ENCODE measurements at places on chromosomes 2 and 18.
A peak's percentile ranks its signal among the peaks of the same experiment; 100 is the strongest.

DNA sequence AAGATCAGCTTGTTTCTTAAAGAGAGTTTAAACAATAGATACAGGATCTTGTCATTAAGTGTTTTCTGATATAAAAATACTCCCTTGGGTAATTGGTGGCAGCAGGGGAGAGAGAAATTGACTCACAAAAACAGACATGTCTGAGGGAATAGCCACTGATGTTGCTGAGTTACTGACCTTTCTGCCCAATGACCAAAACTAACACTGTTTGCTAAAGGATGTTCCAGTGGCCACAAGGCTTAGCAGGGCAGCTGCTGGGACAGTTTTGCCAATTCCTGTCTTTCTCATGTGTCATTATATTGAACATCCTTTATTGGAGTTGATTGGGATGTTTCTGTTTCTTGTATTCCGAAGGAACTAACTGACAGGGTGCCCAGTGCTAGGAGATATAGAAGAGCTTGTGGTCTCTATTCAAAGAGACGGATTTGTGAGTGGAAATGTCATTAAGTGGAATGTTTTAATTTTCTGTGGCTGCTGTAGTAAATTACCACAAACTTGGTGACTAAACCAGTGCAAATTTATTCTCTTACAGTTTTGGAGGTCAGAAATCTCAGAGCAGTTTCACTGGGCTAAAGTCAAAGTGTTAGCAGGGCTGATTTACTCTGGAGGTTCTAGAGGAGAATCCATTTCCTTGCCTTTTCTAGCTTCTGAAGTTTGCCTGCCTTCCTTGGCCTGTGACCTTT lies 124.8 kb upstream of the RMDN2 start:
- DNase-seq = no peak

DNA sequence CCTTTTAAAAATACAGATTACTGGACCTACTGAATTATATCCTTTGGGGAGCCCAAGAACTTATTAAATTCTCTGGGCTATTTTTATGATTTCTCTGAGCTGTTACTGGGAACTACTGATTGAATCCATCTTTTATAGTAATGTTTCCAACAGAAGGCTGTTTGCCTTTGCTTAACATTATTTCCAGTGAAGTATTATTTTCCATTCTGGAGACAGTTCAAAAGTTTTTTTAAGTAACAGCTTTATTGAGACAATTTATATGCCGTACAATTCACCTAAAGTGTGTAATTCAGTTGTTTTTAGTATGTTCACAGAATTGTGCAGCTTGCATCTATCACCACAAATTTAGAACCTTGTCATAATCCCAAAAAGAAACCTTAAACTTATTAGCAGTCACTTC lies 100.6 kb downstream of the BABAM2 start:
- no peak for DNase-seq

DNA sequence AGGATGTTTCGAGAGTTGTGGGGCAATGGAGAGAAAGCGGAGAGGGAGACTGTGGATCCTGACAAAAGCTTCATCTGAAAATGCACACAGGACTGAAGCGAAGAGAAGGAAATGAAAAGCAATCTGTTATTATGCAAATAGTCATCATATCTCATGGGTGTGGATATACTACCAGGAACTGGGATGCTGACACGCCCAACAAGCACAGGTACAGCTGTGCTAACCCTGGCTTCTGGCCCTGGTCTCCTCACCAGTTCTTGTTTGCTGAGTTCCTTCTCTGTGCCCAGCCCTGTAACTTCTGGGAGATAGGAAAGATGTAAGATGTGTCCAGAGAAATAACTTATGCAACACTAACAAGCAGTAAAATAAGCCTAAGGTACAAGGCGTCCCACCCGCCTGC lies 358.8 kb downstream of the CMPK2 start:
- no peak for DNase-seq

GRCh38 chr2:236117401-236117800 lies 50.8 kb downstream of the GBX2 start:
- DNase-seq = no peak

DNA sequence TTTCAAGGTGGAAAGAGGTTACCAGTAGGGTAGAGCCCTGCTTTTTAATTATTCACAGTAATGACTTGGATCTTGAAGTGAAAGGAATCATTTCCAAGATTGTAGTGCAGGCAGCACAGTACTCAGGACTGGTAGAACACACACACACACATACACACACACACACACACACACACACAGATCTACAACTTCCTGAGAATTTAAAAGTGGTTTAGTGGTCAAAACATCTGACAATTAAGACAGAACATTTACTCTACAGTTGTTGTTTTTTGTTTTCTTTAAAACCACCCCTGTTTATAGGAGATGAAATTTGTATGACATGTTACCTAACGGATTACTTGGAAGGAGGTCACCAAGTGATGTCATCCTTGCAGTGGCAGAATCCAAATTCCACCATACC lies 146.7 kb upstream of the VRK2 start:
- DNase-seq = no peak

- peak; percentile 30 for DNase-seq
Observed at GRCh38 chr2:46776687-46777327, 138.8 kb downstream of the MCFD2 start.

GRCh38 chr18:63207835-63208234 lies 111.7 kb downstream of the BCL2 start:
- no peak for DNase-seq

GRCh38 chr2:136384531-136385303 lies 266.8 kb upstream of the CXCR4 start:
- DNase-seq = no peak

DNA sequence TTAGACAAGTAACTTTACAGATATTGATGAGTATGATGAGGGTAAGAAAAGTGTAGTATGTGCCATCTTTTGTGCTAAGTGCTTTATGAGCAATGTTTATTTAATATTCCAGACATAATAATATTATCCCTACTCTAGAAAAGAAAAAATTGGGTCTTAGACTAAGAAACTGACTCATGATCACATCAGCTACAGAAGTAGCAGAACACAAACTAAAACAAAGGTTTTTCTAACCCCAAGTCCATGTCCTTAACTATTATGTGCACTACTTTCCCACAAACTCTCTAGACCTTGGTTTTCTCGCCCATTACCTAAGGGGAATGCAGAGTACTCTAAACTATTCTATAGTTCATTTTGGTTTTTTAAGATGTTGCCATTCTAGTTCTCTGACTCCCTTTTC lies 64.5 kb downstream of the BAZ2B start:
- DNase-seq = no peak

DNA sequence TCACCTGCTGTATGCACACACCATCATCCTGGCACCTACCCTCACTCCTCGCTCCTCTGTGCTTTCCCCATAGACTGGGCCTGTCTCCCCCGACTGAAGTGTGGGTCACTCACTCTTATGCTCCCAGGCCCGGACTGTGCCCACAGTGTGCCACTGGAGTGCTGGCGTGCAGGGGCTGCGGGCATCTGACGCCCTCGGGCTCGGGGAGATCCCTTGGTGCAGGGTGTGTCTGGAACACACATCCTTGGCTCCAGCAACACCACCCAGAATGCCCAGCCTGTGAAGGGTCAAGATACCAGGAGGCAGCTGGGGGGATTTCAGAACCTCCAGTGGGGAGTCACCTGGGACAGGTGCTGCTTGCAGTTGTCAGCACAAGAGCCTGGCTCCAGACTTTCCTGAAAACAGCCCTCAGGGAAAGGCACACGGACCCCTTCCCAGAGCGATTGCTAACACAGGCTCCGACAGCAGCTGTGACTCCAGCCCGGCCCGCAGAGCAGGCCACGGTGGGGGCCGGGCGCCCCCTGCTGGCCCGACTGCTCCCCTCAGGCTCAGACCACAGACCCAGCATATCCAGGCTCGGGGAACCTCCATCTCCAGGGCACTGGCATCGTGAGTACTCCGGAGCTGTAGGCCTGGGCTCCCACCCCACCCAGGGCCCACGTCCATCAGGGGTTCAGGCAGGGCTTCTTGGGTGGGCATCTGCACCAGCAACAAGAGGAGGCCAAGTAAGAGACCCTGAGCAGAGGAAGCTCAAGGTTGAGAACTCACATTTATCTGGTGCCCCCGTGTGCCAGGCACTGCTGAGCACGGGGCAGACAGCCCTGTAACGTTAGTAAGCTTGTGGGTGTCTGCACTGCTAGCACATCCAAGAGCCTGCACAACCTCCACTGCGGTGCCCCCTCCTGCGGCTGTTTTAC lies 8.6 kb downstream of the HS1BP3 start:
- DNase-seq = peak; percentile 96

GRCh38 chr18:42028247-42028832 lies 73.3 kb downstream of the PIK3C3 start:
- no peak for DNase-seq

GRCh38 chr2:24984912-24985311 lies 13.2 kb upstream of the DNAJC27 start:
- DNase-seq = no peak

DNA sequence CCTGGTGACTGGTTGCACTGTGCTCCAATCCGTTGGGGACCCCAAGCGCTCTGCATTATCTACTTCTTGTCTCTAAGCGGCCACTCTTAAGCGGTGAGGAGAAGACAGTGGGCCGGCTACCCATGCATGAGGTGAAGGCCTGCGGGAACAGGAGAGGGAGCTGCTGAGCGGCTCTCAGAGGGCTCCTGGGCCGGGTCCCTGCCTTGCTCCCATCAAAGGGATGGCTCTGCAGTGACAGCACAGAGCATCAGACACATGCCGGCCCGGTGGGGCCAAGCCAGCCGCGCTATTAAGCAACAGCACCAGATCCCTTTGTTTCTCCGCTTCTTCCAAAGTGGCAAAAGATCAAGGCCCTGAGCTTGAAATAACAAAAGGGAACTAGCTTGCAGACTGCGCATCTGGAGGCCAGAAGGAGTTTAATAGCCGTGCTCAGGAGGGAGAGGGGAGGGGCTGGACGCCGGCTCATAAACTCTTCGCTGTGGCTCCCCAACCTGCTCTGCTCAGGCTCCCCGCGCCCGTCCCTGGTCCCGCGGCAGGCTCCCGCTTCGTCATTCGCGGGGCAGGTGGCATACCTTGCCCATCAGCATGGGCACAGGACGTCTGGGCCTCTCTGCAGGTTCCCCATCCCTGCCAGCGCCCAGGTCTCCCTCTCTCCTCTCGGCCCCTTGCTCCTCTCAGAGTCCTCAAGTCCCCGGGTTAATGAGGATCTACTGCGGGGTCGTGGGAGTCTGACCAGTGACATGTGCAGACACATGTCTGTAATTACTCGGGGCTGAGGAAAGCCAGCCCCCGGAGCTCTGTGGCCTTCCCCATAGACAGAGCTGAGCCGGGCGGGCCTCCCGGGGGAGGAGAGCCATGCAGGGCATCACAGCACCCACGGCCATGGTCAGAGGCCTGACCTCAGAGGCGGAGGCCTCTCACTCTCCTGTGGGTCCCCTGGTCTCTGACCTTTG lies 96.7 kb downstream of the ASB1 start:
- no peak for DNase-seq

GRCh38 chr2:170276925-170277629 lies 99.1 kb downstream of the MYO3B start:
- no peak for DNase-seq

DNA sequence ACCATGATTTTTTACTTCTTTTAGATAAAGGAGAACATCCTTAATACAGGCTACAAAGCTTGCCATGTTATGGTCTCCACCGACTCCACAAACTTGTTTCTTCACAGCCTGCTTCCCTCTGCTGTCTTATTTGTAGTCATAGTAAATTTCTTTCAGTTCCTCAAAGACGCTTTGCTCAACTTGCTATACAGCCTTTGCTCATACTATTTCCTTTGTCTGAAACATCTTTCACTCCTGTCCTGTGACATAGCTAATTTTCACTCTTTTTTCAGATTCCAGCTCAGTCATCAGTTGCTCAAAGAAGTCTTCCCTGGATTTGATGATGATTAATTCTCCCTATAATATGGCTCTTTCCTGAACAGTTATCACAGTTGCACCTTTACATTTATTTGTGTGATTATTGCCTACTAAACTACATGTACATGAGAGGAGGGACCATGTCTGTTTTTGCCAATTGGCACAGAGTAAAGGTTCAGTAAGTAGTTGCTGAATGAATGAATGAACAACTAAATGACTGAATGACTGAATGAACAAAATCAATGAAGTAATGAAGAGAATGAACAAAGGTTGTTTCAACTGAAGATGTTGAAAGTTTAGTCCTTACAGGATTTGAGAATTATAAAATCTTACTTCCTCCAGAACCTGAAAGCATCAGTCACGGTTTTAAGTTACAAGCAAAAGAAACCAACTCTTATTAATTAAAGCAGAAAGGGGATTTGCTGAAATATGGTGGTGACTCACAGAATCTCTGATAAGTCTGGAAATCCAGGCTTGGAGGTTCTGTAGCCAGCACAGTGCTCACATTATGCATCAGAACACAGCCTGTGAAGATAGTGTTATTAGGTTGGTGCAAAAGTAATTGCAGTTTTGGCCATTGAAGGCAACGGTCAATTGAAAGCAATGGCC lies 186.4 kb upstream of the FAM98A start:
- peak; percentile 23 for DNase-seq

GRCh38 chr2:145199827-145200706 lies 680.1 kb upstream of the ZEB2 start:
- no peak for DNase-seq

- DNase-seq = no peak
Observed at GRCh38 chr2:224847381-224847780, 131.2 kb upstream of the CCDC195 start.

GRCh38 chr2:179455824-179456223 lies 191.2 kb upstream of the SESTD1 start:
- no peak for DNase-seq

- DNase-seq = no peak
Observed at GRCh38 chr18:7808992-7809391, 241.9 kb downstream of the PTPRM start.

DNA sequence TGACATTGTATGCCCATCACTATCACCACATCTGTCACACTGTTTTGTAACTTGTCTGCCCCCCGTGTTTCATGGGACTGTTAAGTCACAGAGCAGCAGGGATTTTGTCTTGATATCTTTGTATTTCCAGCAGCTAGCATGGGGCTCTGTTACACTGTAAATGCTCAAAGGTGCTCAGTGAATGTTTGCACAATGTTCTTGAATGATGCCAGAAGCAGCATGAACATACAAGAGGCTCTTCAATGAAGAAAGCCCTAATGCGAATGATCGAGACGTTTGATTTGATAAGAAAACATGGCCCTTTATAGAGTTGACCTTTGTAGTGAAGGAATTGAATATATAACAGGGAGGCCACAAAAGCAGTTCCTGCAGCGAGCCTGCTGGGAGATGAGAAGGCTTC lies 120.9 kb upstream of the TTC39C start:
- DNase-seq = no peak
